ENCODE measurements at places on chromosomes 1 and 21.

DNA sequence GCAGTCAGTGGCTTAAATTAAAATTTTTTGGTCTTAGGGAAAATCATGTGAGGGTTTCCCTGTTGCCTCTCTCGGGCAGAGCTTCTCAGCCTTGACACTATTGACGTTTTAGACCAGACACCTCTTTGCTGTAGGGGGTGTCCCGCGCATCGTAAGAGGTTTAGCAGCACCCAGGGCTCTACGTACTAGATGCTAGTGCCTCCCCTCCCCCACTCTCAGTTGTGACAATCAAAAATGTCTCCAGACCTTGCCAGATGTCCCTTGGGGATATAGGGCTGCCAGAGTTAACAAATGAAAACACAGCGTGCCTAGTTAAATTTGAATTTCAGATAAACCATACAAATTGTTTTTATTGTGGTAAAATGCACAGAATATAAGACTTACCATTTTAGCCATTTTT is 293.3 kb downstream of the DISC1 start:
- no peak for DNase-seq

- no peak for DNase-seq
These were observed 303.6 kb upstream of the FAM78B start for GRCh38 chr1:166470441-166470840.

DNA sequence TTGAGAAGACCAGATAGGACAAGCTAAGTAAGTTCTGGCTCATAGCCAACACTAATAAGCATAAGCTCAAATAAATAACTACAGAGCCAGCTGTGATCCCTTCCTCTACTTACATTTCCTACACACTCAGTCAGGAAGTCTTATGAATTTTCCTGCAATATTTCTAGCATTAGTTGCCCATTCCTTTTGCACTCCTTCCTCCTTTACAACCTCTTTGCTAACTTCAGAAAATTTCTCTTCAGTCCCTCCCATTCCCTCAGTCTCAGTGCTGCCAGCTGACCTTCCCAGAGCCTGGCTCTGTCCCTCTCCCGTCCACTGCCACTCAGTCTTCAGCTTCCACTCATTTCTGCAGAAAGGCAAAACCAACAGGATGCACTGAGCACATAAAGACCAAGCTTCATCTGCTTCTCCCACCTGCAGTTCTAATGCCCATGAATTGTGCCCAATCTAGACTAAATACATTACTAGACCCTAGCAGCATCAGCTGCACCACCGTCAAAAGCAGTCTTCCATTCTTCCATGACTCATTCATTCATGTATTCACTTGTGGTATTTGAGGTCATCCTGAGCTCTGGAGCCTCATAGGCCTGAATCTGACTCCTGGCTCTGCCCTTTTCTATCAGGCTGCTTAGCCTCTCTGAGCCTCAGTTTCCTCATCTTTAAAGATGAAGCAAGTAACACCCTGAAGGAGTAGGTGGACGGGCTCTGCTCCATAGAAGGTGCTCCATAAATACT is 54.6 kb upstream of the SIPA1L2 start:
- no peak for DNase-seq

- DNase-seq: no peak
These were observed 44.0 kb downstream of the PTAFR start for GRCh38 chr1:28132171-28133167.

DNA sequence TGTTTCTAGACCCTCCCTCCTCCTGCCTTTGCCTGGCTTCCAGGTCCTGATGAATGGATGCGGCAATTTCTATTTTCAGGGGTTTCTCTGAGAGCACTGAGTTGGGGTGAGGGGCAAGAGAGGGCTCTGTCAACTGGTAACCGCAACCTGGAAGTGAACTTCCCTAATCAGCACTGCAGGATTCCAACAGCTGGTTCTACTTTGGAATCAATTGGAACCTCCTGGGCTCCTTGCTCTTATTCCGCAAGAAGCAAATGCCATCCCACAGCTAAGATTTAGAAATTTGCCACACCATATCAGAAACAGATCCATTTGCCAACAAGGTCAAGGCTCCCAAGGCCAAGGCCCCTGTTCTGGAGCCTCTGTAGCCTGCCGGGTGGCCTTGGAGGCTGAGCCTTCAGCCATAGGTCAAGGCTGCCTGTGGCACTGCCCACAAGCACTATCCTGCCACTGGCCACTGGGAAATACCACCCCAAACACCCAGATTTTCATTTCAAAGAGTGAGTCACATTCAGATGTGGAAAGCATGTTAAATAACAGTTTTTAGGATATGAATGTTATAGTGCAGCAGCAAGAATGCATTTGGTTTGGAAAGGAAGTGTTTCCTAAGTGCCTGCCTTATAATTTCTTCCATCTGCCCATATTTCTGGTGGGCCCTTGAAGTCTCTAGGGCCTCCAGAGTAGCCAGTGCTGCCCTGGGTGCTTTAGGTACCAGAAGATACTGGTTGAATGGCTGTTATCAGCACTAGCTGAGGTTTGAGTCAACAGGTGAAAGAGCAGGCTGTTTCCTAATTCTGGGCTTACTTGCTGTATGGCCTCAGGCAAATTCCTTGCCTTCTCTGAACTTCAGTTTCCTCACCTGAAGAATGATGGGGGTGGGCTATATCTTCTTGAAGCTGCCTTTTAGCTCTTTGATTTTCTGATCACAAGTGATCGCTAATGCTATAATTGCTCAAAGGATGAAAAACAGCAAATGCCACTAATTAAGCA is 56.3 kb upstream of the JUN start:
- no peak for DNase-seq

DNA sequence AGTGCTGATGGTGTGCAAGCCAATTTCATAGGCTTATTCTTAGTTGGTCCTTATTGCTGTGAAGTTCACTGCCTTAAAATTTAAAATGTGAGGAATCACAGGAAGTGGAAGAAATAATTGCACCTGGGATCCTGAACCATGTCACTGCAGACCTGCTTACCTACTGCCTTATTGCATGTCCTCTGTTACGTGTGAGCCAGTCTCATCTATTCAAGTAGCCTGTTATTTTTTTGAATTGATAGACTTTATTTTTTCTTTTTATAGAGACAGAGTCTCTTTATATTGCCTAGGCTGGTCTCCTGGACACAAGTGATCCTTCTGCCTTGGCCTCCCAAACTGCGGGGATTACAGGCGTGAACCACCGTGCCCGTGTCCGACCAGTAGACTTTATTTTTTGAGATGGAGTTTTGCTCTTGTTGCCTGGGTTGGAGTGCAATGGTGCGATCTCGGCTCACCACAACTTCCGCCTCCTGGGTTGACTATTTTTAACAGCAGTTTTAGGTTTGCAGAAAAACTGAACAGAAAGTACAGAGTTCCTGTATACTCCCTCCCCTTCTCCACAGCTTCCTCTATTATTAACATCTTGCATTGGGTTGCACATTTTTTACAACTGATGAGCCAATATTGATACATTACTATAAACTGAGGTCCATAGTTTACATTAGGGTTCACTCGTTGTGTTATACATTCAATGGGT is 14.0 kb upstream of the DISC1 start:
- no peak for DNase-seq

- no peak for DNase-seq
These were observed 53.5 kb downstream of the GLIS1 start for GRCh38 chr1:53685272-53686051.

Measured in stimulated activated CD8-positive, alpha-beta memory T cell treated with anti-CD3 and anti-CD28 coated beads, Interleukin-4, amount 100 ng/mL, for 1 hour (primary cell).